T-helper 2 cell treated with Interferon-gamma antibody and Interleukin-4, amounts not matched to agents 5 μg/mL and 100 μg/mL, for 36 hours (primary cell): ENCODE measurements at places on chromosomes 2 and 18.

GRCh38 chr2:157611726-157612125 is 16.9 kb downstream of the ACVR1C start:
- no peak overlapping the region for H3K27ac ChIP-seq
- no peak for DNase-seq
- peaks cover 32% of the 10 kb centered on the region for H3K27me3 ChIP-seq
- H3K4me1 ChIP-seq = peaks cover 14% of the 10 kb centered on the region
- H3K36me3 ChIP-seq = peaks cover 3% of the 10 kb centered on the region

DNA sequence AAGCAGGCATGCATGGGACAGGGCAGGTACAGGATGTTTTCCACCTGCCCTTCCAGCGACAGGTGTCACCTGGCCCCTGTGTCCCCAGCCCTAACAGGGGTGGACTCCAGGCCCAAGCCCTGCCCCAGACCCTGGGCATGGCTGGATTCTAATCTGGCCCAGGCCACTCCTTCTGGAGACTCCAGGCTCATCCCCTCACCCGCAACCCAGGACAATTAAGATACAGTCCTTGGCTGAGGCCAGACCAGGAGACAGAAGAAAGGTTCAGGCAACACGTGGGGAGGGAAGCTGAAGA is 9.5 kb downstream of the BIN1 start:
- no peaks in the 10 kb centered on the region for H3K36me3 ChIP-seq
- no peaks in the 10 kb centered on the region for H3K4me1 ChIP-seq
- DNase-seq = no peak

DNA sequence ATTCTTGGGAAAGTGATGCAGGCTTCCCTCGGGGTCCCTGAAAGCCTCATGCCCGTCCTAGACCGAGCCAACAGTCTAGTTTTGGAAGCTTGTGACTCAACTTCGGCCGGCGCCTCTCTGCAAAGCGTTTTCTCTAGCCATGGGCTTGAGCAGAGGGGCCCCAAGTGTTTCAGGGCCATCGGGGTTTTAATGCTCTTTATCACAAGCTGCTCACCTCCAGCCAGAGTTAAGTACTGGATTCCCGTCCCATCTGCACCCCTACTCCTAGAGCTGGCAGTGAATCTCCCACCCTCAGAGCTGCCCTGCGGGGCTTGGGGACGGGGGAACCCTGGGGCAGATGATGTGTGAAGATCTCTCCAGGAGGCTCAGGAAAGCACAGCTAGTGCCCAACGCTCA is 7.3 kb downstream of the RAX start:
- peaks cover 1% of the 10 kb centered on the region for H3K36me3 ChIP-seq
- H3K27me3 ChIP-seq = peaks cover 89% of the 10 kb centered on the region

DNA sequence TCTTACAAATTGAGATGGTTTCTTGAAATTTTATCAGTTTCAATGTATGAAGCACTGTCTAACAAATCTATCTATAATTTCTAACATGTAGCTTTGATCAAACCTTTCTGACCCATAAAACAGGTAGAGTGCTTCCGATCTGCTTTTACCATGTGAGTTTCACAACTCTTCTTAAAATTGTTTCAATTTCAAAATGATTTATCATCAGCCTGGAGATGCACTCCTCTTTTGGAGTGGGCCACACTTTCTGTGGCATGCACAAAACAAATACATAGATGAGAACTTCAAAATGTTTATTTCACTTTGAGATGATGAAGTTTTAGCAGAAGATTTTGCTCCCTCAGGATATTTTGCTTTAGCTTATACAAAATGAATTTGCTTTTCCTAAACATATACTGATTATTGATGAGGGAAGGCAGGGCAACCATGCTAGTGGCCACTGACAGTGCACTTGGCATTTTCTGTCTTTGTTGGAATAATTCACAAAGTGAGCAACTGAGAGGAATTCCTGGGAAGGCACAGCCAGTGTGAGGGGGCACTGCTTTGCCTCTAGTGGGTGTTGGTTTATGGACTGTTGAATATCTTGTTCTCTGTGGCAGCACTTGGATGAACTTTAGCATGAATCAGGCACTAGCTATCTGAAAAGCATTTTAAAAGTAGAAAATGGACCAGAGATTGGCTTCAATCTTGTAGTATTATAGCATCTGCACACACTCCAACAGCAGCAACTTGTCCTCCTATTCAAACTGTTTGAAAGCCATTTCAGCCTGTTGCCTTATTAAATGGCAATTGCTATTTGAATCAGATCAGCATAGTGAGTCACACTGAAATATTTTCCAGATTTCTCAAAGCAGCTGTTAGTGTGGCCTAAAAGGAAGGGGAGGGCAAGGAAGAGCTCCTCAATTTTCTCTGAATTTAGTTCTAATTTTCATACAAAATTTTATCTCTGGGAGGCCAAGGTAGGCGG is 193.2 kb downstream of the CCDC85A start:
- no peak for DNase-seq
- H3K27me3 ChIP-seq = no peaks in the 10 kb centered on the region
- no peak overlapping the region for H3K4me3 ChIP-seq
- no peaks in the 10 kb centered on the region for H3K4me1 ChIP-seq

GRCh38 chr2:163191372-163191771 is 352.8 kb upstream of the KCNH7 start:
- H3K27ac ChIP-seq = no peak overlapping the region
- DNase-seq = no peak
- H3K4me3 ChIP-seq = no peak overlapping the region
- H3K27me3 ChIP-seq = no peaks in the 10 kb centered on the region

DNA sequence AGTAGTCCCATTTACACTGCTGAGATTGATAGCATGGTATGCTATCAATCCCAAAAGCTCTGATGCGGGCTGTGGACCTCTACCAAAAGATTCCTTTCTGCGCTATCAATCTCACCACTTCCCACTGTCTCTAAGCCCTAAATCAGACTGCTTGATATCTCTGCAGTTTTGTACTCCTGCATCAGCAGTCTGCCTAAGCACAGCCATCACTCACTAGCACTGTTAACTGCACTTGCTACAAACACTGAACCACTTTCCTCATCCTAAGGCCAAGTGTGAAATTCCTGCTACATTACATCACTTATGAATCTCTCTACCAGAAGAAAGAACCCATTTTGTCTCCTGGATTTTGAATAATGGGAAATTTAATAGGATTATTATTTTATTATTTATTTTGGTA is 237.0 kb downstream of the HNMT start:
- no peaks in the 10 kb centered on the region for H3K27me3 ChIP-seq
- no peak overlapping the region for H3K27ac ChIP-seq
- H3K4me3 ChIP-seq = no peak overlapping the region
- DNase-seq = no peak
- H3K4me1 ChIP-seq = no peaks in the 10 kb centered on the region
- no peaks in the 10 kb centered on the region for H3K36me3 ChIP-seq

- peaks cover 7% of the 10 kb centered on the region for H3K27me3 ChIP-seq
- peaks cover 20% of the 10 kb centered on the region for H3K36me3 ChIP-seq
- DNase-seq = no peak
- H3K4me1 ChIP-seq = peaks cover 41% of the 10 kb centered on the region
- H3K4me3 ChIP-seq = peak overlapping the region; percentile 73
These were observed 2.0 kb upstream of the THUMPD2 start for GRCh38 chr2:39780825-39781600.

- no peaks in the 10 kb centered on the region for H3K36me3 ChIP-seq
- H3K27me3 ChIP-seq = no peaks in the 10 kb centered on the region
- H3K4me1 ChIP-seq = peaks cover 9% of the 10 kb centered on the region
- no peak overlapping the region for H3K4me3 ChIP-seq
- no peak for DNase-seq
These were observed 23.4 kb upstream of the CHRNA1 start for GRCh38 chr2:174787487-174788205.

GRCh38 chr2:239286901-239287300 is 113.9 kb downstream of the HDAC4 start:
- peaks cover 25% of the 10 kb centered on the region for H3K36me3 ChIP-seq
- peak overlapping the region; percentile 24 for H3K27ac ChIP-seq
- no peak for DNase-seq
- H3K4me1 ChIP-seq = peaks cover 55% of the 10 kb centered on the region
